Muscle of leg (tissue), 16 donors: ENCODE measurements at places on chromosomes 11 and 22. TPM values are rescaled to one million over a fixed set of nuclear protein-coding genes. Genes with fewer than 3 reads are reported as not detected.

- H3K27ac ChIP-seq = no peak overlapping the region
- H3K4me1 ChIP-seq = peaks cover 7% of the 10 kb centered on the region
- no peak overlapping the region for H3K4me3 ChIP-seq
- no peaks in the 10 kb centered on the region for H3K27me3 ChIP-seq
- H3K36me3 ChIP-seq = peaks cover 11% of the 10 kb centered on the region
These were observed 1.9 kb downstream of the REXO2 start for GRCh38 chr11:114440971-114441763.

DNA sequence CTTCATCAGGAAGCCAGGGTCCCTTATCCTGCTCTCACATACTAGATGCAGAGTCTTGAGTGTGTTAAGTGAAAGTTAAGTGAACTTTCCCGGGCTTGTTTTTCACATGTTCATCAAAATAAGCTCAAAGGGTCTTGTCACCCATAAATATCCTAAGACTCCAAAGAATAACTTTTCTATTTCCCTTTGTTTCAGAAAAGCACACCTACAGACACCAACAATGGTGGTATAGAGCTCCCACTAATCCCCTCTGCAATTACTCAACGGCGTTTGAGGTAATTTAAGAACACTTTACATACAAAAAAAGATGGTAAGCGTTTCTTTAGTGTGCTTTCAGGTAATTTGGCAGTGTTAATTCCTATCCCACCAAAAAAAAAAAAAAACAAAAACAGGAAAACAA is 2.5 kb downstream of the PRR14L start:
- peaks cover 4% of the 10 kb centered on the region for H3K36me3 ChIP-seq
- H3K27ac ChIP-seq = no peak overlapping the region
- H3K4me3 ChIP-seq = no peak overlapping the region
- H3K4me1 ChIP-seq = peaks cover 19% of the 10 kb centered on the region

- no peak for DNase-seq
- no peaks in the 10 kb centered on the region for H3K36me3 ChIP-seq
- no peaks in the 10 kb centered on the region for H3K27me3 ChIP-seq
- H3K4me1 ChIP-seq = no peaks in the 10 kb centered on the region
- H3K4me3 ChIP-seq = no peak overlapping the region
These were observed 72.1 kb upstream of the OR5AK2 start for GRCh38 chr11:56916587-56916986.

DNA sequence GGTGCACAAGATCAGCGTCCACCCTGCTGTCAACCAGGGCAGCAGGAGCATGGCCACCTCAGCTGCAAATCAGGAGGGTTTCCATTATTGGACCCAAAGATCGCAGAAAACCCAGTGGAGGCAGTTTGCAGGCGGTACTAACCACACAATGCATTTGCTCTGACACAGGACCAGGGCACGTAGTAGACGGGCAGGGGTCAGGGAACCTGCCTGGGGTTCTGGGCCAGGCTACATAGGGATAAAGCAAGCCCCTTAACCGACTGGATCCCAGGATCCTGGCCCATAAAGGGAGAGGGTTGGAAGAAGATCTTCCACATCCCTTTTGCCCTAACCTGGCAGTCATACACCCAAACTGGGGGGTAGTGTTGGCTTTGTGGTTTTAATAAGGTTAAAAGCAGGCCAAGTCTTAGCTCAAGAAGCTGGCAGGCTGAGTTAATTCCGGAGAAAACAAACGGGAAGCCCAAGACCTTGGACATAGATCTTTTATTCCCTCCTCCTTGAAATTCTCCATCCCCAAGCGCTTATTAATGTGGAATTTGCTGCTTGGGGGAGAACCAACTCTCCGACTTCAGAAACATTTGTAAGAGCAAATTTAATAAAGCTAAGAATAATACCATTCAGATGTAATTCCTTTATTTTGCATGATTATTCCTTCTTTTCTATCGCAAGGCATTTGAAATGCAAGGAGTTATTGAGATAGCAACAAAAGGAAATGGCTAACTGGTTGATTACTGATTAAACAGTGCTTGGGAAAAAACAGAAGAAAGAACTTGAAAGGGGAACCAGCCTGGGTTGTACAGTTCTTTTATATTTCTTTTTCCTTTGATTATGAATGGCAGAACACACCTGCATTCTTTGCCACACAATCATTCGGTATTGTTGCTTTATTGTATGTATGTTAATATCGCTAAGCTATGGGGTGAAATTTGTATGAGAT is 6.3 kb upstream of the ARHGAP8 start:
- H3K27me3 ChIP-seq = peaks cover 13% of the 10 kb centered on the region
- no peak for DNase-seq
- H3K36me3 ChIP-seq = no peaks in the 10 kb centered on the region
- H3K27ac ChIP-seq = no peak overlapping the region
- H3K4me1 ChIP-seq = peaks cover 3% of the 10 kb centered on the region

GRCh38 chr11:9182180-9182871 is 82.8 kb downstream of the DENND5A start:
- H3K4me1 ChIP-seq = no peaks in the 10 kb centered on the region
- no peak overlapping the region for H3K4me3 ChIP-seq
- H3K36me3 ChIP-seq = peaks cover 26% of the 10 kb centered on the region
- DNase-seq = no peak
- H3K27me3 ChIP-seq = no peaks in the 10 kb centered on the region
- no peak overlapping the region for H3K27ac ChIP-seq

DNA sequence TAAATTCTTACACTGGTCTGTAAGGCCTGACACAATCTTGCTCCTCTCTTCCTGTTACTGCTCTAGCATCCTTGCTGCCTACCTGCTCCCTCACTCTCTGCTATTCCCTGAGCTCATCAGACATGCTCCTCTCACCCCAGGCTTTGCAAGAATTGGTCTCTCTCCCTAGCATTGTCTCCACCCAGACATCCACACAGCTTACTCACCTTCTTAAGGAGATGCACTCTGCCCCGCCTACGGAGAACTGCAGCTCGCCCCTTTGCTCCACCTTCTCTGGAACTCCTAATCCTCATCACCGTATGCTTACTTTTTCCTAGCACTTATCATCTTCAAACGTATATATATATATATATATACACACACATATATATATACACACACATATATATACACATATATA is 23.3 kb upstream of the TMPRSS5 start:
- no peaks in the 10 kb centered on the region for H3K4me1 ChIP-seq
- peaks cover 8% of the 10 kb centered on the region for H3K36me3 ChIP-seq
- DNase-seq = no peak
- no peaks in the 10 kb centered on the region for H3K27me3 ChIP-seq
- H3K4me3 ChIP-seq = no peak overlapping the region

- H3K4me3 ChIP-seq = no peak overlapping the region
- H3K36me3 ChIP-seq = no peaks in the 10 kb centered on the region
- no peak overlapping the region for H3K27ac ChIP-seq
These were observed 729.7 kb downstream of the BRD1 start for GRCh38 chr22:49097966-49098365.

DNA sequence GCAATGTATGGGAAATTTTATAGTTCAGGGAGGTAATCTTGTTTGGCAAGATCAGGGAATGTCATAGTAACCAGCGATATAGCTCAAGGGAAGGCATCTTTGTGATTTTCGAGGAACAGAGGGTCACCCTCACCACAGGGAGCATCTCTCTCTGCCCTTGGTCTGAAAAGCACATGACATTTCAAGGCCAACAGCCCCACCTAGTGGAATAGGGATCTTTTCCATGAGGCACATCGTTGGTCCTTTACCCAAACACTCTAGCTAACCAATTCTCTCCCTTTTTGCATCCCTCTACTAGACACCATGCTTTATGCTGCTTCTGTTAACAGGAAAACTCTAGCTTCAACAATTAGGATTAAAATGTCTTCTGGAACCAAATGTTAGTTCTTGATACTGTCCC is 179.0 kb downstream of the GRM5 start:
- H3K4me1 ChIP-seq = no peaks in the 10 kb centered on the region
- H3K36me3 ChIP-seq = no peaks in the 10 kb centered on the region
- H3K4me3 ChIP-seq = no peak overlapping the region
- no peaks in the 10 kb centered on the region for H3K27me3 ChIP-seq
- H3K27ac ChIP-seq = no peak overlapping the region
- DNase-seq = no peak

GRCh38 chr11:59088162-59088561 is 2.1 kb downstream of the GLYATL1B start:
- DNase-seq = no peak
- H3K4me3 ChIP-seq = no peak overlapping the region
- no peaks in the 10 kb centered on the region for H3K4me1 ChIP-seq

- no peak for DNase-seq
- H3K27me3 ChIP-seq = peaks cover 14% of the 10 kb centered on the region
- H3K4me1 ChIP-seq = peaks cover 3% of the 10 kb centered on the region
- H3K27ac ChIP-seq = no peak overlapping the region
- no peak overlapping the region for H3K4me3 ChIP-seq
These were observed 6.0 kb downstream of the WNT11 start for GRCh38 chr11:76200006-76200940.

- H3K27me3 ChIP-seq = no peaks in the 10 kb centered on the region
- no peaks in the 10 kb centered on the region for H3K36me3 ChIP-seq
These were observed 736.5 kb downstream of the DLG2 start for GRCh38 chr11:84890676-84891075.

- peaks cover 73% of the 10 kb centered on the region for H3K4me1 ChIP-seq
- H3K4me3 ChIP-seq = no peak overlapping the region
- H3K36me3 ChIP-seq = peaks cover 3% of the 10 kb centered on the region
These were observed 5.0 kb downstream of the ZP1 start for GRCh38 chr11:60872124-60872960.

DNA sequence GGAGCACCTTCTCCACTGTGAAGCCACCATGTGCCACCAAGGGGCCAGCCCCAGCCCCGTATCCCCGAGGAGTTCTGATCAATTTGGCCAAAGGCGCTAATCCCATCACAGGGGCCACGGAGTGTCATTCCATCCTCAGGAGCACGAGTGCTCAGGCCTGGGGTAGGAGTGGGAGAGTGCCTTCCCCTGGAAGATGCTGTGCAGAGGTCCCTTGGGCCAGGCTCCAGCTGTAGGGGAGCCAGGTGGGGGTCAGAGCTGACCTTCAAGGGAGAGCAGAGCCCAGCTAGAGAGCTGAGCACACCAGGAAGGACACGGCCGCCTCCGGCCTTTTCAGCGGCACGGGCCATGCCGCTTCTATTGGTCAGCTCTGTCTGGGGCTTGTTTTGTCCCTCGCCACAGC is 1459.9 kb downstream of the BRD1 start:
- peak; percentile 20 for DNase-seq
- no peak overlapping the region for H3K4me3 ChIP-seq
- peaks cover 4% of the 10 kb centered on the region for H3K4me1 ChIP-seq
- H3K36me3 ChIP-seq = no peaks in the 10 kb centered on the region
- no peak overlapping the region for H3K27ac ChIP-seq

DNA sequence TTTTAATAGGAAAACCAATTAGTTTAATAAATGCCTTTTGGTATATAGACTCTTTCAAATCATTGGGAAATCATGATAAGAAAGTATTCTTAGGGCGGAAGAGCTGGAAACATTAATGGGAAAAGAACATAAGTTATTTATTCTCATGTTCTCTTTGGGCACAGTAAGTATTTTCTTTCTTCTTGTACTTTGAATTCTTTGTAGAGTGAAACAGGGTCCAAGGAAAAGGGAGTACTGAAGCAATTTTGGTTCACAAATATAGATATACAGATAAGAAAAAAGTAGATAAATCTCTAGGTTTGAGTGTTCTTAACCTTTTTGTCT is 123.2 kb downstream of the MICAL2 start:
- DNase-seq = no peak
- H3K4me3 ChIP-seq = no peak overlapping the region
- H3K36me3 ChIP-seq = peaks cover 10% of the 10 kb centered on the region
- H3K4me1 ChIP-seq = peaks cover 31% of the 10 kb centered on the region
- no peaks in the 10 kb centered on the region for H3K27me3 ChIP-seq
- no peak overlapping the region for H3K27ac ChIP-seq

GRCh38 chr22:19196841-19197612 is 18.5 kb upstream of the SLC25A1 start:
- no peaks in the 10 kb centered on the region for H3K4me1 ChIP-seq
- no peak overlapping the region for H3K27ac ChIP-seq
- H3K36me3 ChIP-seq = peaks cover 20% of the 10 kb centered on the region
- no peak overlapping the region for H3K4me3 ChIP-seq

DNA sequence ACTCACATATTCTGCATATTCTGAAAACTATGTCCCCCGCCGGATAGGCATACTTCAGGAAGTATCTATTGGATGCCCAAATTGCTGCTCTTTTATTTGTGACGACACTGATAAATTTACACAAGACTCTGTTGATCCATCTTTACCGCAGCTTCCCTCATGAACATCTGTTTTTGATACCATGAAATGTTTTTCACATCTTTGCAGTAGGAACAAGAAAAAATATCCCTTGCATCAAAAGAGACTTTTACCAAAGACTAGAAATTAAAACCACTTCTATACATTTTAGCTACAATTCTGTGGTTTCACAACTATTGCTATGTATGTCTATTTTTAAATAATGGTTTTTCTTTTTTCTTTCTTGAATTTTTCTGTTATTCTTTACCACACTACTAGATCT is 15.3 kb downstream of the POU2AF2 start:
- no peak overlapping the region for H3K4me3 ChIP-seq
- H3K4me1 ChIP-seq = no peaks in the 10 kb centered on the region
- no peaks in the 10 kb centered on the region for H3K36me3 ChIP-seq
- no peak for DNase-seq
- no peak overlapping the region for H3K27ac ChIP-seq
- no peaks in the 10 kb centered on the region for H3K27me3 ChIP-seq

DNA sequence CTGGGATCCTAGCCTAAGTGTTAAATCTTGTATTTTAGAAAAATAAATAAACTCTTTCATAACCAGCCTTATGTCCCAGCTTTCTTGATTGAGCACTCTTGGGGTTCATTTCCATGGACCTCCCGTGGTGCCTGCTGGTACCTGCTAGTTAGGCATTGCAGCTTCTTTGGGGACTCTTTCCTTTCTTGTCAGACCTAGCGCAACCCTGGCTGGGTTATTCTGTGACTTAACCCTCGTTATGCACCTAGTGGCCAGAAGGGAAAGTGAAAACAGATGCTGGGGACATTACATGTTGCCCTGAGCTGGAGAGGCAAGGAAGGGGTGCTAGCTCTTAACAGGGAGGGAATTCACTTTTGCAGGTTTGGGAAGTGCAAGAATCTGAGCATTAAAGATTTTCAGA is 46.8 kb downstream of the APIP start:
- DNase-seq = no peak
- H3K4me3 ChIP-seq = no peak overlapping the region
- H3K36me3 ChIP-seq = no peaks in the 10 kb centered on the region
- H3K27me3 ChIP-seq = no peaks in the 10 kb centered on the region
- H3K4me1 ChIP-seq = no peaks in the 10 kb centered on the region

- no peaks in the 10 kb centered on the region for H3K36me3 ChIP-seq
- no peaks in the 10 kb centered on the region for H3K4me1 ChIP-seq
- H3K27ac ChIP-seq = no peak within 1 kb of the TSS
- H3K27me3 ChIP-seq = no peaks in the 10 kb centered on the region
These were observed at the start of gene OR52B4 for GRCh38 chr11:4368286-4368685. OR52B4 (minus strand) TSS chr11:4368386; CDS start chr11:4368295, 91 bp downstream.

- no peaks in the 10 kb centered on the region for H3K36me3 ChIP-seq
- no peak overlapping the region for H3K27ac ChIP-seq
- H3K4me3 ChIP-seq = no peak overlapping the region
- H3K27me3 ChIP-seq = no peaks in the 10 kb centered on the region
These were observed 26.5 kb downstream of the MYO7A start for GRCh38 chr11:77154381-77155081.

- H3K4me1 ChIP-seq = no peaks in the 10 kb centered on the region
- no peak overlapping the region for H3K4me3 ChIP-seq
- peaks cover 5% of the 10 kb centered on the region for H3K27me3 ChIP-seq
- DNase-seq = no peak
These were observed 6.9 kb upstream of the SHANK3 start for GRCh38 chr22:50665738-50666137.

MCHR1 gene
- 0.27 TPM for total RNA-seq

TEF gene
- 11.8 TPM for total RNA-seq

HDAC10 gene
- 11.5 TPM for total RNA-seq

C11orf52 gene
- total RNA-seq = 0.93 TPM

TMEM191C gene
- total RNA-seq = 0.40 TPM

PKP3 gene
- 0.13 TPM for total RNA-seq

SCGB1C1 gene
- not detected for total RNA-seq

ZBED4 gene
- total RNA-seq = 7.3 TPM

DRD4 gene
- total RNA-seq = 0.22 TPM

KIF18A gene
- 5.3 TPM for total RNA-seq

LRRC4C gene
- total RNA-seq = 2.3 TPM

SLC22A25 gene
- 0.04 TPM for total RNA-seq

NPAS4 gene
- total RNA-seq = 0.27 TPM
